AG08396 (cell line): ENCODE measurements at places on chromosomes 2 and 18.
A peak's percentile ranks its signal among the peaks of the same experiment; 100 is the strongest.

- DNase-seq = no peak
These were observed 9.8 kb upstream of the ZNF512 start for GRCh38 chr2:27572998-27573429.

- DNase-seq = no peak
These were observed 9.4 kb upstream of the INO80C start for GRCh38 chr18:35507192-35507591.

GRCh38 chr2:79977792-79978191, 326.8 kb downstream of the LRRTM1 start:
- peak; percentile 45 for DNase-seq

- DNase-seq = no peak
These were observed 108.5 kb upstream of the THOC1 start for GRCh38 chr18:376311-376710.

DNA sequence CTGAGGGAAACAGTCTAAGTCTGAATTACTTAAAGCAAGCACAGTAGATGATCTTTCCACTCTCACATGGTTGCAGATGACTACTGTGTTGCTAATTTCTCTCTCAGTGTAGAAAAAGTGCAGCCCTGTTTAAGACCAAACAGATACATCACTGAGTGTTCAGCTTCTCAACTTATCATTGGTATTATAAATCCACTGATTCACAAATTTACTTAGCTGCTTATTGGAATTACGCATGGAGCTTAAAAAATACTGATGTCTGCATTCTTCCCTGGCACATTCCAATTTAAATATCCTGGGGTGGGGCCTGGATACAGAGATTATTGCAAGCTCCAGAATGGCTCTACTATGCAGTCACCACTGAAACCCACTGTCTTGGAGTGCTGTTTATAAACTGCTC, 411.2 kb downstream of the RND3 start:
- DNase-seq = no peak

- DNase-seq = no peak
These were observed 65.3 kb upstream of the WIPF1 start for GRCh38 chr2:174662859-174663258.

DNA sequence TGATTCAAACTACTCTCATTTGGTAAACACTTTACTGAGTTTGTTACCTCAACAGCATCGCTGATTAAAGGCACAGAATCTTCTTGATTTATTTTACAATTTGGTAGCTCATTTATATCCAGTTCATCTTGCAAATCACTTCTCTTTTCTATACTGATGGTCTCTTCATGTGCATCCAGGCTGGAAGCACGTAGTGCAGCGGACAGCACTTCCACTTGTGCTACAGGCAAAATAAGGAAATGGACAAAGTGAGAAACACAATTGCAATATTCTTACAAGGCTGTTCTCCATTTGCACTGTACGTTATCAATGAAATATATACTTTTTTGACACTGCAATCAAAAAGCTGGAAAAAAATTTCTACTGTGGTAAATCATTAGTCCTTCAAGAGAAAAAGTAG, 51.0 kb downstream of the PPP4R1 start:
- no peak for DNase-seq

DNA sequence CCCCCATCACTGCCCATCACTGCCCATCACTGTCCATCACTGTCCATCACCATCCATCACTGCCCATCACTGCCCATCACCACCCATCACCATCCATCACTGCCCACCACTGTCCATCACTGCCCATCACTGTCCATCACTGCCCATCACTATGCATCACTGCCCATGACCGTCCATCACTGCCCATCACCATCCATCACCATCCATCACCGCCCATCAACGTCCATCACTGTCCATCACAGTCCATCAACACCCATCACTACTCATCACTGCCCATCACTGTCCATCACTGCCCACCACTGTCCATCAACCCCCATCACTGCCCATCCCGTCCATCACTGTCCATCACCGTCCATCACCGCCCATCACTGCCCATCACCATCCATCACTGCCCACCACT, 57.8 kb upstream of the OTOS start:
- DNase-seq = no peak

- no peak for DNase-seq
These were observed 118.7 kb downstream of the HAUS1 start for GRCh38 chr18:46222710-46223360.

DNA sequence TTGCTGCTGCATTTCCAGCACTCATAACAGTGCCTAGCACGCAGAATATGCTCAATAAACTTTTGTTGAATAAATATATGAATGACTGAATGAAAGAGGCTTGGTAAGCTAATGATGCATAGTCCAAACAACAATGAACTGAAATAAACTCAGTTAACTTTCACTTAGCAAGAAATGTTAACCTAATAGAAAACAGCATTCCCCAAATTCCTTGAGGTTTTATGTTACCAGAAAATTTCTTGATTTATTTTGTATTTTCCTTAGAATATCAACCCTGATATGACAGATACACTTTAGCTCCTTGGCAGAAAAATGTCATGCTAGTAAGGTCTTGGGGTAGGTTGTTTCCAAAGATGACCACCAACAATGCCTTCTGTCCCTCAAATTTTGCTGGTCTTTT, 217.4 kb downstream of the KCNE4 start:
- DNase-seq = no peak

- no peak for DNase-seq
These were observed 502.1 kb downstream of the PARD3B start for GRCh38 chr2:205047273-205047839.

DNA sequence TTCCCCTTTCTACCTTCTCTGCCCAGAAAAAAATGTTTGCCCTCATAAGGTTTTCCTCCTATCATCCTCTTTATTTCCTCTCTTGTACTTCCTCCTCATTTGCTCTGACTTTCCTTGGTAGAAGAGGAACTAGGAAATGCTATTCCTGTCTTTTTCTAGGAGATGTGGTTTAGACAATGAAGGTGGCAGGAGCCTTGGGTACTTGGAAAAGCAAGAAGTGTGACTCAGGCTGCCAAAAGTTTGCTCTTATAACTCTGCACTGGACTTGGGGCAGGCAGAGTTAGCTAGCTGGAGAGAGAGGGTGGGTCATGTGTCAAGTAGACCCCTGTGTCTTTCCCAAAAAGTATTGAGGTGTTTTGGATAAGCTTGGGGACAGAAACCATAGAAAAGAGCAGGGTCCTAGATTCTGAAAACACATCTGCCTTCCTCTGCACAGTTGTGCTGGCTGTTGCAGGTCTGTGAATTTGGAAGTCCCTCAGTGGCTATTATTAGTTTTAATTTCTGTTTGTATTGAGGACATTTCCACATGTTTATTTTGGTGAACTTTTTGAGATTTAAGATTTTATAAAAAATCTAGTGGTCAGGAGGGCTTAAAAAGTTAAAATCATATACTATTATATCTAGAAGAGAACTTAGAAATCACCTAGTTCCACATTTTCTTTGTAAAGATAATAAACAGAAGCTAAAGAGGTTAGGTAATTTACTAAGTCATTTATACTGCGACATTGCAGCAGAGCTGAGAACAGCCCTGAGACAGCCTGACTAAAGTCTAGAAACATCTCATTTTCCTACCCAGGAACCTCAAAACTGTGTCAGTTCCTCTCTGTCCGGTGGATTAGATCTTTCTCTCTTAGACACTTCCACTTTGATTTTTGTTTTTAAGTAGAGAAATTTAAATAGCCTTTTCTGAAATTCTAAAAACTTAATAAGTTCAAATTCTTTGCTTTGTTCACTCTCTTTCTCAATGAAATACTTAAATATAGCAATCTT, 16.0 kb downstream of the INSIG2 start:
- DNase-seq = no peak

- no peak for DNase-seq
These were observed 4.8 kb upstream of the ITPRIPL1 start for GRCh38 chr2:96320326-96320725.

GRCh38 chr18:45464619-45465018, 150.7 kb upstream of the SLC14A2 start:
- no peak for DNase-seq

GRCh38 chr18:78611869-78612268, 367.7 kb upstream of the SALL3 start:
- no peak for DNase-seq

DNA sequence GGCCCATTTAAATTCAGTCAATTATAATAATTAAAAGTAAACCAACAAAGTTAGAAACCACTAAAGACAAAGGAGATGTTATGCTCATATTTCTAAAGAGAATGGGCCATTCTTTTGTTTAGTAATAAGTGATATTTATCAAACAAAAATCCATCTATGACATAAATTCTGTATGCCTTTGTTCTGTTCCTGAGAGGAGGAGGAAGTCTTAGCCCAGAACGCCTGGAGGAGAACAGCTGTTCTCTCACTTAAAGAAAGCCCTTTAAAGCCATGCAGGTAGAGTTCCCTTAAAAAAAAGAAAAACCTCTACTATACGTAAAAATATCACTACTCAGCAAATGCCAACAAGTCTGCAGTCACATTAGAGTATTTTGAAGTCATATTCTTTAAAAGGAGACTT, 15.5 kb downstream of the LAMA1 start:
- no peak for DNase-seq

GRCh38 chr2:137842430-137842829, 121.8 kb upstream of the HNMT start:
- DNase-seq = no peak

DNA sequence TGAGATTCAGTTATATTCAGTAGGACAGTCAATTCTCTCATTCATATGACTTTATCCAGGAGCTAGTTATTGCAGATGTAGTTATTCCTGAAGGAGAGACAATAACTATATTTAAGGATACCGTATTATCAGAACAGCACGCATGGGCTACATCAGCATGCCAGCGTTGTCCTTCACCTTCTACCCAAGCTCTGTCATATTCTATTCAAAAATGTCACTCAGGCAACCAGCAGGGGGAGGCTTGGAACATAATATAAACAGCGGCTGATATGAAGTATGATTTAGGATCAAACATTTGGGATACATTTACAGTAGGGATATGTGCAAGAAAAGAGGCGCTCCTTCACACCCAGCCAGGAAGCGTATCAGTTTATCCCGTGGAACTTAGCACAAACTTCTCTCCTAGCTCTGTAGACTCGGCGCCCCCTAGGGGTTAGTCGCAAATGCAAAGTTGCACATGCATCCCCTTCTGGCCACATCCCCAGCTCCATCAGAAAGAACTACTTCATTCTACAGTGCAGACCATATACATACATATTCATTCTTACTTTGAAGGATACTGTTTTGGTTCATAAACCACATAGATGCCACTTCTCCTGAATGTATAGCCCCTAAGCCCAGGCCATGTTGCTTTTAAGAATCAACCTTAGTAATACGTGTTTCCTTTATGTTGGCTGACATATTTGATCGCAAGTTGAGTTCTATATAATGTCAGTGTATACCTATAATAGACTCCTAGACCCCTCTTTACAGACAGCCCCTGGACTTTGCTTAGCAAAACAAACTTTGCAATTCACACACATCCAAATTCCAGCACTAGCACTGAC, 759.4 kb downstream of the ADCYAP1 start:
- DNase-seq = no peak

- peak; percentile 68 for DNase-seq
These were observed 5.5 kb downstream of the NHEJ1 start for GRCh38 chr2:219155054-219155644.

GRCh38 chr2:180268006-180268405, 260.9 kb upstream of the CWC22 start:
- no peak for DNase-seq

GRCh38 chr2:205836477-205837221, 154.3 kb downstream of the NRP2 start:
- no peak for DNase-seq

GRCh38 chr2:238694922-238695321, 153.0 kb upstream of the TWIST2 start:
- DNase-seq = no peak

DNA sequence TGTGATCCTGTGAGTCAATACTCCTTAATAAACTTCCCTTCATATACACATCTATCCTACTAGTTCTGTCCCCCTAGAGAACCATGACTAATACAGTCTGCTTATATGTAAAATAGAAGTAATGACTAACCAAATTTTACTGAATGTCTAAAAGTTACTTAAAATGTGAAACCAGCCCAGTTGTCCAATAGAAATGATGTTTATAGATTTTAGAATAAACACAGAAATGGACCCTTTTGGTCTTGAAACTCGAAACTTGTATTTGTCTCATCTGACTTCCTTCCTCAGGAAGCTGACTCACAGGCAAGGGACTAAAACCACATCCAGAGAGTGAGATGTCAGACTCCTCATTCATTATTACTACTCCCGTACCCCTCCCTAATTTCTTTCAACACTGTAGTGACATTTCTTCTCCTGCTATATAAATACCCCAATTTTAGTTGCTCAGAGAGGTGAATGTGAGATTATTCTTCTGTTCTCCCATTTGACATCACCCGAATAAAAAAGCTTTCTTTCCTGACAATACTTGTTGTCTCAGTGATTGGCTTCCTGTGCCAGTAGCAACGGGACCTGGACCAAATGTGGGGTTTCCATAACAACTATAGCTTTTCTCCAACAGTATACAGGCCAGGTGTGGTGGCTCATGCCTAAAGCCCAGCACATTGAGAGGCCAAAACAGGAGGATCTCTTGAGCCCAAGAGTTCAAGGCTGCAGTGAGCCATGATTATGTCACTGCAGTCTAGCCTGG, 486.0 kb downstream of the ERBB4 start:
- DNase-seq = peak; percentile 50

GRCh38 chr18:70293166-70293565, 4.3 kb downstream of the SOCS6 start:
- no peak for DNase-seq

GRCh38 chr2:164589522-164589921, 31.8 kb downstream of the GRB14 start:
- DNase-seq = no peak

DNA sequence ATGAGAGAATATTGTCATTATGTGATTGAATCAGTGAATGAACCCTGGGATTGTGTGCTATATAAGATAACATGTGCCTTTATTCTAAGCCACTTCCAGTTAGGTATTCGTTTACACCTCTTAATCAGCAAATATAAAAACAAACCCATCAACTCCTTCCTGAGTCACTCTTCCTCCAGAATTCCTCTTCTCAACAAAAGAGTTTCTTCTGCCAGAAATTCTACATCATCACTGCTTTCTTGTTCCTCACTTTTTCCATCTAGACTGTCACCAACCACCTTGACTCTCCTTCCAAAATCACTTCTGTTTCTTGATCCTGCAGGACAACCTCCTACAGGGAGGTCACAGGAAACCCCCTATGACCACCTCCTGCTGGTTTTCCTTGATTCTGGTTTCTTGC, 261.4 kb downstream of the CYP26B1 start:
- DNase-seq = no peak

GRCh38 chr2:112485849-112486248, 3.9 kb downstream of the TTL start:
- no peak for DNase-seq

GRCh38 chr18:59061914-59062642, 77.6 kb upstream of the SEC11C start:
- DNase-seq = no peak

DNA sequence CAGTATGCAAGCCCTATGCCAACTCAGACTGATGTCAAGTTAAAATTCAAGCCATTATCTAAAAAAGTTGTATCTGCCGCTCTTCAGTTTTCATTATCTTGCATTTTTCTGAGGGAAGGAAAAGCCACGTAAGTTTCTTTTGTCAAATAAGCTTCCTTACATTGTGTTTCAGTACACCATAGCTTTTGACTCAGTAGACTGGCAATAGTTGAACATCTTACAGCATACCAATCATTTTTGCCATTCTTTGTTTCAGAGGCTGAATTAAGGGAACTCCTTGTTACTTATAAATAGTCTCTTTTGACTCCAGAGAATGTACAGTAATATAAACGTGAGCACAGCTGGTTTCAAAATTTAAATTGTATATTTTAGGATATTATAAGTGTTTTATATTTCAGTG, 120.6 kb downstream of the EHBP1 start:
- peak; percentile 30 for DNase-seq
